ENCODE measurements at places on chromosomes 1 and 21.

- ATAC-seq, result no peak
Measured at GRCh38 chr1:33898406-33898805, 34.5 kb downstream of the HMGB4 start.

GRCh38 chr1:237901299-237901934, 10.7 kb upstream of the ZP4 start:
- ATAC-seq, result peak; percentile 53

DNA sequence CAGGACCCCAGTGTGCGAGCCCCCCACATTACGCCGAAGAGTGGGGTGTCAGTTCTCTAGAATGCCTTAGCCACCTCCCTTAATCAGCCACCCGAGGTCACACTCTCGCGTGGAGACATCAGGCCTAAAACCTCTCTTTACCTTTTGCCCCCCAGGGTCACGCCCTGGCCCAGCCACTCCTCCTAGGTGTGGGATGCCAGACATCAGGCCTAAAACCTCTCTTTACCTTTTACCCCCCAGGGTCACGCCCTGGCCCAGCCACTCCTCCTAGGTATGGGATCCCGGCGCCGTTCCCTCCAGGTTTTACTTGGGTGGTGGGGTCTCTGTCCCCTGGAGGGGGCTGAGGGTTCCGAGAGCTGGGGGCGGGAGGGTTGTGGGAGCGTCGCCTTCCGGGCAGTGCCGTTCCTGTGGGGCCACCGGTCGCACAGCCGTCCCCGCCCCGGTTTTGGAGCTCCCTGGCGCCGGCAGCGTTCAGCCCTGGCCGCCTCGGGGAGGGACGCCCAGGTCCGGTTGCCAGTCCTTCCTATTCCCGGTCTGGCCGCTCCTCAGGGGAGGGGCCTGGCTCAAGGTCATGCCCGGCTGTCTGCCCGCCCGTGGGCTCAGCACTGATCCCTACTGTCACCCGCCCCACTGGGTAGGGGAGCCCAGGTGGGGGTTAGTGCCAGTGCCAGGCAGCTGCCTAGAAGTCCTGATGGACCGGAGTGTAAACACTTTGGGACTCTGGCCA, 882 bp downstream of the VPS13D start:
- peak; percentile 35 for ATAC-seq

DNA sequence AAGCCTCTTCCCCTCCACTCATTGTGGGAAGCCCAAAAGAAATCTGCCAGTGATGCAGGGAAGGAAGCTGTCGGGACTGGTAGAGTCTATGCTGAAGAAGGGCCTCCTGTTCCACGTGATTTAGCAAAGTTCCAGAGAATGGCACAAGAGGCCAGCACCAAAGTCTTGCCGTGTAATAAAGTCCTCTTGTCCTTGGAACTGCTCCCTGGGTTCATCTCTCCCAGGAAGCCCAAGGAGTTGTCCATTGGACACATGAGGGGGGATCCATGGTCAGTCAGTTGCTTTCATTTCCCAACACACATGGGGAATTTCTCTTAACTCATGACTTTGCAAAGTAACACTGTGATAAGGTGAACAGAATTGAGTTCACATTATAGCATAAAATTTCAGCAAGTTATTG, 116.1 kb upstream of the RAB4A start:
- no peak for ATAC-seq

DNA sequence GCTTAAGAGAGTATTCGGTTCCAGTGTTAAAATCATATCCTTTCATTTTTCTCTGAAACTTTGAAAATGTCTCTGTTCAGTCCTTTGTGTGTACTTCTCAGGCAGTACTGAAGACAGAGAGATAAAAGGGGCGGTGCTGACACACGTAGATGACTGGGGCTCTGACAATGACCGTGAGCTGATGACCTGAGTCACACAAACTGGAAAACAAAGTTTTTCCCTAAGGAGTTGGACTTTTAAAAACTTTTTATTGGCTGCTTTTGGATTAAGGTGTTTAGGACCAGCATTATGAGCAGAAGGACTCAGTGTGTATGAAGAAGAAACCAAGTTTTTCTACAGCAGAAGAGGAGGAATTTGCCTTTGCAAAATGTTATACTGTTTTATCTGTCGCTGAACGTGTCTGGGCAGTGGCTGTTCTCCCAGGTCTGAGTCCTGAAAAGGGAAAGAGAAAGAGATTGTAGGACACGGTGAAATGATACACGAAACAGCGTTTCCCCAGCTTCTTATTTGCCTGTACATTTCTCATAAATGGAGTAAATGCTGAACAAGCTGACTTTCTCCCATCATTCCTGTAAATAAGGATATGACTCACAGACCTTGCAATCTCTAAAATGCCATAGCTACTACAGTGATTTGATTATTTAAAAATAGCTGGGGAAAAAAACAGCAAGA, 51.5 kb downstream of the MAP3K7CL start:
- peak; percentile 53 for ATAC-seq

DNA sequence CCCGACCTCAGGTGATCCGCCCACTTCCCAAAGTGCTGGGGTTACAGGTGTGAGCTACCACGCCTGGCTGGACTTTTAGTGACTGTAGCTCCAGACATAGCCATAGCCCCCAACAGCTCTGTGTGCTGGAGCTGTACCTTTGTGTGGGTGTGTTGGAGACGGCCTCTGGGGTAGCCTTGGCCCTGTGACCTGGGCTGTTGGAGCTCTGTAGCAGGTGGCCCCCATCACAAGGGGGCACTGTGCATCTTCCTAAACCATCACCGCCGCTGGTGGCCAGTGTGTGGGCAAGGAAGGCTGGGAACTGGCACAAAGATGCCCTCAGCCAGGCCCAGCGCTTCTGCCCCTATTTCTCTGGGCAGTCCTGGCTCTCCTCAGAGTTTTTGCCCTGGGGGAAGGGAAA, 38.4 kb upstream of the FOXO6 start:
- peak; percentile 53 for ATAC-seq
